AG04449 (cell line): ENCODE measurements at places on chromosomes 4 and X.

- no peak for DNase-seq
These were observed 2185.1 kb upstream of the TENM3 start for GRCh38 chr4:180057891-180058671.

GRCh38 chrX:103343105-103343504 is 13.1 kb downstream of the TCEAL7 start:
- no peak for DNase-seq

DNA sequence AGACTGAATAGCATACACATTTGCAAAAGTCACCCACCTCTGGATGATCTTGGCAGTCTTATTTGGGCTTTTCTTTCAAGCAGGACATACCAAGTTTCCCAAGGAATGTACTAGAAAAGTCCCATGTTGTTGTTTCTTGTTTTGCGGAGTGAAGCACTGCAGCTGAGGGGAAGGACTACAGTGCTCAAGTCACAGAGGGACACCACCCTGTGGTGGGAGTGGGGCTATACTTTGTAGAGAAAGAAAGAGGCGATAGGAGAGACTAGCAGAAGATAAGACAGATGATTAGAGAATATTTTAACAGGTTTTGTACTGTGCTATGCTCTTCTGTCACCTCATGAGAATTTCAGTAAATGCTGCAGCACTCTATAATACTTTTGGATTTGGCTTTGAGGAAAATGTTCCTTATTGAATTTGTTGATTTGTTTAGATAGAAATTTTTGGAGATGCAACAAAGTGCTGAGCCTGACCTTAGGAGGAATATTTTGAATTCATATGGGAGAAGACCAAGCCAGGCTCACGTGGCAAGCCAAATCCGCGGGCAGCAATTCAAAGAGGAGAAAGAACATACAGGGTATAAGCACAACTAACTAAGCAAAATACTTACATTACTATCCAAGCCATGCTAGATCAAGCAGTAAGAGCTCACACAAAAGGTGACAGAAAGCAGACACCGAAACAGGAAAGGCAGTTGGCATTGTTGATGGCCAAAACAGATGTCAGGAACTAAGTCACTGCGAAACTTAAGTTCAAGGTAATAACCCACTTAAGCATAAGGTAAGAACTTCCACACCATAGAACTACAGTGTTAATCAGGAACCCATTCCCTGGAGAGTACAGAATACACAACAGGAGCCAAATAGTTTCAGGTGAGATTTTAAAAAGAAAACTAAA is 280.3 kb upstream of the INTU start:
- no peak for DNase-seq

DNA sequence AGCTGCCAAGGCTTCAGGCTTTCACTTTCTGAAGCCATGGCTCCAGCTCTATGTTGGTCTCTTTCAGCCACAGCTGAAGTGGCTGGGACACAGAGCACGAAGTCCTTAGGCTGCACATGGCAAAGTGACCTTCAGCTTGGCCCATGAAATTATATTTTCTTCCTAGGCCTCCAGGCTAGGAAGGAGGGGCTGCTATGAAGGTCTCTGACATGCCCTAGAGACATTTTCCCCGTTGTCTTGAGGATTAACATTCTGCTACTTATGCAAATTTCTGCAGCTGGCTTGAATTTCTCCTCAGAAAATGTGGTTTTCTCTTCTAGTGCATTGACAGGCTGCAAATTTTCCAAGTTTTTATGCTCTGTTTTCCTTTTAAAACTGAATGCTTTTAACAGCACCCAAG is 99.8 kb upstream of the KCNIP4 start:
- no peak for DNase-seq

GRCh38 chrX:39542316-39542715 is 555.4 kb downstream of the BCOR start:
- DNase-seq, result no peak

DNA sequence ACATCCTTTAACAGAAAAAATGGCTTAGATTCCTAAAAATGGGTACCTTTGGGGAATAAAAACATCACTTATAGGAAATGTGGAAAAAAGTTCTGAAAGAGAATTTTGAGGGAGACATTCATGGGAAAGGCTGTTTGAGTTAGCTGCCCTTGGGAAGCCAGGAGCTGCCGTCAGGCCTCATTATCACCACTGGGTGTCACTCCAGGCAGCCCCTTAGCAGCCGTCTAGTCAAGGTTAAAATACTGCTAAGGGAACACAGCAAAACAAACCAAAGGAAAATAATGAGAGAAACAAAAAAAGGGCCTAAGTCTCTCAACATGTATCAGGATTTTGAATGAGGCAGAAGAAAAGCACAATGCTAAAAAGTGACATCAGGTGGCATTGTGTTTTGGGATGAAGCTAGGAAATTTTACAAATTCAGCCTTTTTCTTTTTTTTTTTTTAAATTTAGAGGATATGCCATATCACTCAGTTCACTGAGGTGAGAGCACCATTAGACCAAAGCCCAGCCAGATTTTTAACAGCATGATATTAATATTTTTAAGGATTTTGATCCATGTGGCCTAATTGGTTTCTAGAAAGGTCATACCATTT is 235.3 kb downstream of the GPAT3 start:
- DNase-seq, result peak; percentile 24

- DNase-seq, result no peak
These were observed 7.8 kb upstream of the SH3TC1 start for GRCh38 chr4:8191136-8191747.

DNA sequence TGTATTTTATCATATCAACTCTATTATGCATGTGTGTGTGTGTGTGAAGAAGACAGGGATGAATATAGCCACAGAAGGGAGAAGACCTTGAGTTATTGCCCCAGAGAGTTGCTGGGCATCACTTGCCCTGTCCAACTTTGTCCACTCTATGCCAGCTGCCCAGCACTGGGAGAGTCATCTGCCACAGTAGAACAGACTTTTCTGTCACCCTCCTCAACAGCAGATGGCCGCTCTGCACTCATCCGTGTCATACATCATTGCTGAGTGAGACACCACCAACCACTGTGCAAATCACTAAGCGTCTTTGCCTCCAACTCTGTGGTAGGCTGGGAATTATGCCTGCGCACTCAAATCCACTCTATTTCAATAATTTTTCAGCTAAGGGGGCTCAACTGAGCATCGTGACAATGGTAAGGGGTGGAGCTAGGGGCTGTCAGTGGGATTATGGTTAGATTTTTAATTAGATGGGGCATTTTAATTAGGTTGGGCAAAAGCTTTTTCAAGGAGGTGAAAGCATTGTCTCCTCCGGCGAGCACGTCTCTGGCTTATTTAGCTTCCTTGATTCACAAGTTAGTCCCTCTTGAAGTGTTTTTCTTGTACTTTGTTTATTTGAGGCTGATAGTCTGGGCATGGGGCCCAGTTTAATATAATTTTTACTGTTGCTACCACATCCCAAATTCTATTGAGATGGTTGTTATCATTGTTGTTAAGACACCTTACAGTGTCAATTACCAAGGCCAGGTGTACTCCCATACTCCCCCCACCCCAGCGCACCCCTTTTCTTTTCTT is 100.1 kb upstream of the KLF3 start:
- no peak for DNase-seq

- no peak for DNase-seq
These were observed 88.5 kb upstream of the NOCT start for GRCh38 chr4:138927072-138927471.

- DNase-seq, result no peak
These were observed 121.6 kb downstream of the RASL11B start for GRCh38 chr4:52983563-52984303.

GRCh38 chr4:80446664-80447063 is 111.1 kb downstream of the CFAP299 start:
- DNase-seq, result no peak

DNA sequence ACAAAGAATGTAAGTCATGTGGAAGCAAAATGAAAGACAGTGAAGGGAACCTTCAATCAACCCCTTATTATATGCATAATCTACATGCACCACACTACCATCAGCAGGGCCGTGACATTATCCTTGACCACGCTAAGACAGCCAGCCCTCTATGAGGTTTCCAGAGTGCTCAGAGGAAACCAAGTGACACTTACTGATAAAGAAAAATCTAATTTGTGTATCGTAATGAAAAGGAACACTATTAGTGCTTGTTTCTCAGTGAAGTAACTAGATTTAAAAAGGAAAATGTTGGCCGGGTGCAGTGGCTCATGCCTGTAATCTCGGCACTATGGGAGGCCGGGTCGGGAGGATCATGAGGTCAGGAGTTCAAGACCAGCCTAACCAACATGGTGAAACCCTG is 56.4 kb downstream of the ABCG2 start:
- no peak for DNase-seq

DNA sequence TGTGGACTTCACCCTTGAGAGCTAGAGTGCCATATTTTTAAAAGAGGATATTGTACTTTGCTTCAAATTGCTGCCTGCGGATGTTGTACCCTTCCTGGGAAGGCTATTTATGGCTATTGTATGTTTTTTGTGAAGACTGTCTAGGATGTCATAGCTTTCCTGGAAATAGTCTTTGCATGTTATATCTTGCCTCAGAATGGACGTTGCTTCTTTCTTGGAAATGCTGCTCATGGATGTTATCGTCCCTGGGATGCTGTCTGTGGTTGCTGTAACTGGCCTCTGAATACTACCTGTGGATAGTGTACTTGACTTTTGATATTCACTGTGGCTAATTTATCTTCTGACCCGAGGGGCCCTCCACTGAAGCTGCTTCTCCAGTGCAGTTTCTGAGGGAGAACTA is 146.8 kb downstream of the ENOX2 start:
- DNase-seq, result no peak

- DNase-seq, result no peak
These were observed 114.8 kb downstream of the CDS1 start for GRCh38 chr4:84697615-84698201.

DNA sequence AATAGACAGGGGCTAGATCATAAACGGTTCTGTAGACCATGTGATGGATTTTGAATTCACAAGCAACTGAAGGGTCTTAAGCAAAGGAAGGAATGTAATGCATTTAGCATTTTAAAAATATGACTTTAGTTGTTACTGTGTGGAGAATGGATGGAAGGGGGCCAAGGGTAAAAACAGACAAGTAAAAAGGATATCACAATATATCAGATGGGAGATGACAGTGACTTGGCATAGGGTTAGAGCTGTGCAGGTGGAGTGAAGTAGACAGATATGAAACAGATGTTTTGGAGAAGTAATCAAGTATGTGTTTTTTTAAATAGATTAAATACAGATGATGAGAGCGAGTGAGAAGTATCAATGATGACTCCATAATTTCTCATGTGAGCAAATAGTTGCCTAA is 1116.0 kb upstream of the TENM3 start:
- DNase-seq, result no peak

- DNase-seq, result no peak
These were observed 11.5 kb downstream of the HNRNPH2 start for GRCh38 chrX:101419489-101419888.

DNA sequence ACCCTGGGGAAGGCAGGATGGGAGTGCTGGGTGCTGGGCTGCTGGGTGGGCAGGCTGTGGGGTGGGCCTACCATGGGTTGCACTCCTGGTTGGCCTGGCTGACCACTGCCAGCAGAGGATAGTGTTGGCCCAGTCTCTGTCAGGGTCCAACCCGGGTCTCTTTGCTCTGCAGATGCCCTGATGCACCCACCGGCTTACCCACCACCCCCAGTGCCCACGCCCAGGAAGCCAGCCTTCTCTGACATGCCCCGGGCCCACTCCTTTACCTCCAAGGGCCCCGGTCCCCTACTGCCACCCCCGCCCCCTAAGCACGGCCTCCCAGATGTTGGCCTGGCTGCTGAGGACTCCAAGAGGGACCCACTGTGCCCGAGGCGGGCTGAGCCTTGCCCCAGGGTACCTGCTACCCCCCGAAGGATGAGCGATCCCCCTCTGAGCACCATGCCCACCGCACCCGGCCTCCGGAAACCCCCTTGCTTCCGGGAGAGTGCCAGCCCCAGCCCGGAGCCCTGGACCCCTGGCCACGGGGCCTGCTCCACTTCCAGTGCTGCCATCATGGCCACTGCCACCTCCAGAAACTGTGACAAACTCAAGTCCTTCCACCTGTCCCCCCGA is 14.2 kb upstream of the ADD1 start:
- DNase-seq, result no peak

- DNase-seq, result no peak
These were observed 15.9 kb downstream of the USP46 start for GRCh38 chr4:52643190-52643589.

GRCh38 chr4:81604683-81605218 is 133.0 kb upstream of the RASGEF1B start:
- DNase-seq, result no peak

- DNase-seq, result no peak
These were observed 9.3 kb upstream of the ALG13 start for GRCh38 chrX:111671668-111672067.

DNA sequence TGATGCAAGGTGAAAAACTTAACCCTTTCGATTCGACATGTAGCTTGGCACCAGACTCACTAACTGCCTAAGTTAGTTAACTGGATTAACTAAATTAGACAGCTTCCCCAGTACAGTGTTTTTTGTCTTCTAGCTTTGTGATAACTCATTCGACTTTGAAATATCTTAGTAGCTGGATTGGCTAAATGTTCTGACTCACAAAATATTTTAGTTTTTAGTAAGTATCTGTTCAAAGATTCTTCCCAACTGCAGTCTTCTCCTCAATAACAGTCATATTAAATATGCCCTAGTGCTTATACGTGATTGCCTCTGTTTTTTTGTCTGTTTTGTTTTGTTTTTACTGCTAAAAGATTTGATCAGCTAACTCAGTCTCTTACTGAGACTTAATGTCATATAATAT is 102.9 kb downstream of the KCNIP4 start:
- DNase-seq, result no peak

- DNase-seq, result no peak
These were observed 65.3 kb downstream of the HPRT1 start for GRCh38 chrX:134525086-134525792.

GRCh38 chr4:93684571-93684970 is 144.0 kb upstream of the ATOH1 start:
- no peak for DNase-seq

DNA sequence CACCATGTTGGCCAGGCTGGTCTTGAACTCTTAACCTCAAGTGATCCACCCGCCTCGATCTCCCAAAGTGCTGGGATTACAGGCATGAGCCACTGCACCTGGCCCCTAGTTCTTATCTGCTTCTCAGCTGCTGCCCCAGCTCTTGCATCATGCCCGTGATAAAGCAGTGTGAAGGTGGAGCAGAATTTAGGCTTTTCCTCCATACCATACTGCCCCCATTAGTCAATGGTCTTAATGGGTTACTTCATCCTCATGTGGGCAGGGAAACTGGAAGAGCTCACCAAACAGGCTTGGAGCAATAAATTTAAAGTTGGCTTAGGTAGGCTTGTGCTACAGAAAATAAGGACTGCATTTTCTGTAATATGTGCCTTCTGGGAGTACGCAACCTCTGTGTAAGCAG is 636.9 kb upstream of the BOD1L1 start:
- no peak for DNase-seq

GRCh38 chrX:149909324-149910177 is 19.8 kb upstream of the HSFX4 start:
- DNase-seq, result no peak

DNA sequence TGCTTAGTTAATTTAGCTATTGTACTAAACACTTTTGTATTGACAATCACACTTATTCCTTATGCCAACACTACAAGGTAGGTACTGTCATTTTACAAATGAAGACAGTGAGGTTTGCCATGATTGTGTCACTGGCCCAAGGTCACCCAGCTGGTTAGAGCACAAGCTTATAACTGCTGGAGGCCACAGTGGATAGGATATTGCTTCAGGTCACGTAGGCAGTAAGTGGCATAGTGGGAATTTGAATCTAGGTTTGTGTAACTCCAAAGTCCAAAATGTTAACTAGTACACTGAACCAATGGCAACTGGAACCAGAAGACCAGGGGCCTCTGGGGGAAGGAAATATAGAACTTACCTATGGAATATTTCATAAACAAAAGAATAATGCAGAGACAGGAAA is 21.1 kb upstream of the PITX2 start:
- DNase-seq, result no peak
